CD4-positive, alpha-beta T cell treated with Interleukin-1 beta for 1 hour (primary cell): ENCODE measurements at places on chromosomes 3 and 15.

GRCh38 chr15:50556642-50557371, 10.3 kb upstream of the USP50 start:
- DNase-seq = no peak

DNA sequence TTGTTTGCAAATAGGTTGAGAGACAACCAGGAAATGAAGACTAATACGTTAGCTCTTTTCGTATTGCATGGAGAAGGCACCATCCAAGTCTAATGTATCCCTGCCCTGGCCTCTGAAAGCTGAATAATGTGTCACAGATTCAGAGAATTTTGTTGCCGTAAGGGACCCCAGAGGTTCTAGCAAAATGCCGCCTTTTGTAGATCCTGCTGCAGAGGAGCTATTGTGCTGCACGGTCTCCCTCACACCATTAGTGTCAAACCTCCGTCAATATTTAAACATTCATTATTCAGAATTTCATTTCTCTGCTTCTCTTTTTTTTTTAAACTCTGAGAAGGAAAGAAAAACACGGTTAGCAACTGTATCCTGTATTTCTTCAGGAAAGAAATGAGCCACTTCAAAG, 238.7 kb downstream of the EPHB1 start:
- no peak for DNase-seq

DNA sequence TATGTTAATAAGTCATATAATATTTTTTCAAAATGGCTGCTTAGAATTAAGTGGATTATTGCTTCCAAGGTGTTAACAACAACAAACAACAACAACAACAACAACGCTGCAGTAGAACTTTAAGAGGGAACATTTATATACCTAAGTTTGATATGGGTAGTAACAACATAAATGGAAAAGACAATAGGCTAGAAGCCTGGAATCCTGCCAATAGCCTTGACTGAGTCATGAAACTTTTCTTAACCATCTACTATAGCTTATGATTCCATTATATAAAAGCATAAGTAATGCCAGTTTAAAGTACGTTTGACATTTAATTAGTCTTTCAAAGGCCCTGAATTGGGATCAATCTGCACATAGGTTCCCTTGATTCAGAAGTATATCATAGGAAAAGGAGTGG, 31.2 kb downstream of the SATB1 start:
- DNase-seq = no peak

DNA sequence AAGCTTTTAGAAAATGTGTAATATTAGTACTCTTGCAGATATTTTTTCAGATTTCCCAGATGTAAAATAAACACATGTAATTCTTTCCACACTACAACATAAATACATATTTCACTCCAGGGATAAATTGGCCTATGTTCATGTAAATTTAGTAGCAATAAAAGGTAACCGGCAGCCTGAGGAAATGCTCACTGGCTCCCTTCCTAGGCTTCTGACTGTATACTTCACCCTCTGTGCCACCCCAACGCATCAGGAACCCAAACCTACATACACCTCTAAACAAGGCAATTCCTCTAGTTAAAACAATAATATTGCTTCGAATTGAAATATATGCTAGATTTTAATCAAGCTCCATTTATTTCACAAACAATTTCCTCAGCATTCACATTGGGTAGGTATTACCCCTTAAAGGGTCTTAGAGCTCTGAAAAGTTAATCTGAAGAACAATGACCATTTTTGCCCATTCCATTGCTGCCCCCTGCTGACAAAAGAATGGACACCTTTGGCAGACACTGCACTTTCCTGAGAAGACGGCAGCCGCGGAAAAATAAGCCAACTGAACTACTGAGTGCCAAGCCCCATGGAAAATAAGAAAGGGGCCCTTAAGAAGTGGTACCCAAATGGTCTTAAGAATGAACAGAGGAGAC, 212.5 kb downstream of the OSBPL10 start:
- peak; percentile 62 for DNase-seq

DNA sequence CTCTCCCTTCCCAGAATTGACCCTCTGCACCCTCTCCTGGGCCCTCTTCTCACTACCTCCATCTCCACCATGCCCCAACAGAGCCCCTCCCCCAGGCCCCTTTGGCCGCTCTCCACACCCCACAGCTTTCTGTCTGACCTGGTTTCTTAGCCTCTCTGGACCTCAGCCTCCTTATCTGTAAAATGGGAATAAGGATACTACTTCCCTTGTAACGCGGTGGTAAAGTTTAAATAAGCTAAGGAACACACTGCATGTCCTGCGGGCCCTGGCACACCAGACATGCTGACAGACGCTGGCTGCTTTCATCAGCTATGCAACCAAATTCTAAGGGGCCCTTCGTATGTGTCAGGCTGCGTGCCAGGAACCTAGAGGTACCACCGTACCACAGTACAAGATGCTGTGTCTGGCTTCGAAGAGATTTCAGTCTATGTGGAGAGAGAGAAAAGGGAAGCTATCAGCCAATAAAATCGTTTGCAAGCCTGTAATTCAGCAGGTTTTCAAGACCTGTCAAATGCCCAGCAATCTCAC, 777 bp upstream of the SLC51A start:
- DNase-seq = no peak

- no peak for DNase-seq
Measured at GRCh38 chr3:36457667-36458066, 77.4 kb downstream of the STAC start.

DNA sequence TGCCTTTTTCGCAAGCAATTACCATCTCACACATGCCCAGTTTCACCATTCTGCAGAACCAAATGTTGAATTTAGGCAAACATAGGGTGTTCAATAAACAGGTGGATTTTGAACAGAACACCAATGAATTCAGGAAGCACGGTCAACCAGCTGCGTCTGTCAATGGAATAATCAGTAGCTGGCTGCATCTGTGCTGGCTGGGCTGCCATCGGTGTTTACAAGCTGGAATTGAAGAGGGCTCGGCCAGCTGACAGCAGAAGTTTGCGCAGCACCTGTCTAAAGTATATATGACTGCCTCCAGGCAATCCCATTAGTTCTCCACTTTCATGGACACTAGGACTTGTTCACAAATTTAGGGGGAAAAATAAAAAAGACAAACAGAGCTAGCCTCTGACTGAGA, 996.4 kb upstream of the CFAP20DC start:
- DNase-seq = no peak

GRCh38 chr3:14768182-14768790, 50.5 kb upstream of the FGD5 start:
- DNase-seq = no peak

- no peak for DNase-seq
Measured at GRCh38 chr15:76994496-76994895, 430 bp upstream of the PSTPIP1 start.

- no peak for DNase-seq
Measured at GRCh38 chr3:37885814-37886213, 24.1 kb downstream of the CTDSPL start.

DNA sequence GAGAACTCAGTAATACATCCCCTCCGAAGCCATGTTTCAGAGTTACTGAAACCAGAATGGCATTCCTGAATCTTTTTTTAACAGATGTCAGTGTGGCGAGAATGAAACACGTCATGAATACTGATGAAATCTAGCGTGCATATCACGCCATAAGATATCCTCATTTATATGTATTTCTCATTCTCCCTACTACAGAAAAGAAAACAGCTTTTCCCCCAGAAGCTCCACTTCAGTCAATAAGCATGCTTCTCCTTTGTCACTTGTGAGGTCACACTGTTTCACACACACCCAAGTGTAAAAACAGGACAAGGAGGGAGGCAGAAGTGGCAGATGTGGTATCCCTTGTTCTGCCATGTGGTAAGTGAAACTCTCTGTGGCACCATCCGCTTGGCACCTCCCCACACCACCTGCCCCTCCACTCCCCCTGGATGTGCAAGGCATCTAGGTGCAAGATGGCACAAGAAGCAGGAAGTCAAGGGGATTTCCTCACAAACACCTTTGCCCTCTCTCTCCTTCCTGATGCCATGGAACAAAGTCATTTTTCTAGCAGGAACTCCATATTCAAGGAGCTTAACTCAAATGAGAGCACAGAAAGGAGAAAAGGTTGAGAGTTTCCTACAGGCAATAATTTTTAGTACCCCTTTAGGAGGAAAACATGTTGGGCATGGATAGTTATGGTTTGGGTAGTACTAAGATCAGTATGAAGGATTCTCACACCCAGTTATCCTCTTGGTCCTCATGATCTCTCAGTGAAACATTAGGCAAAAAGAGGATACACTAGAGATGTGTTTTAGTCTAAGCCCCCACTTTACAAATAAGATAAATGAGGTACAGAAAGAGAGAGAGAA, 47.5 kb upstream of the FRMD4B start:
- peak; percentile 2 for DNase-seq

GRCh38 chr15:100438570-100438969, 90.2 kb downstream of the CERS3 start:
- peak; percentile 3 for DNase-seq

- DNase-seq = no peak
Measured at GRCh38 chr3:106367496-106367895, 498.7 kb upstream of the CBLB start.

GRCh38 chr3:45704301-45704943, 15.2 kb downstream of the SACM1L start:
- no peak for DNase-seq

- DNase-seq = no peak
Measured at GRCh38 chr3:58250093-58250707, 12.6 kb downstream of the ABHD6 start.

DNA sequence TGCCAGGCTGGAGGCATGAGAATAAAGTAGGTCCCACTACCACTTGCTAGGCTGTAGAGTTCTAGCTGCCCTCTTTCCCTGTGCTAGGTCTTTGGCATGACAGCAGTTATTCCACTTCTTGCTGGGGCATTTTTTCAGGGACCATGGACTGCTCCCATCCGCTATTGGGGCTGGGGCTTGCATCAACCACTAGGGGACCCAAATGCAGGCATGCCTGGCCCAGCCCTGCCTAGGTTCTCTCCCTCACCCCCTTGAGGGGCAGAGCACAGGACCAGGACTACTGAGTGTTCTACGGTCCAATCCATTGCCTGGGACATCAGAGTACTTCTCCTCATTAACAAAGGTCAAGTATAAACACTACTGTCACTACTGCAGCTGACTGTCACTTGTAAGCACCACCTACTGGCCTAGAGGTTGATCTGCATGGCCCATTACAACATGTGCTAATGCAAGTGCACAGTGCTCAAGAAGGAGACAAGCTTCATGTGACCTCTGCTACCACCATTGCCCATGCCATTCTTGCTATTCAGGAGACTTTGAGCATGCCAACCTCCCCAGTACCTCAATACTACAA, 270.5 kb downstream of the MBNL1 start:
- DNase-seq = no peak

DNA sequence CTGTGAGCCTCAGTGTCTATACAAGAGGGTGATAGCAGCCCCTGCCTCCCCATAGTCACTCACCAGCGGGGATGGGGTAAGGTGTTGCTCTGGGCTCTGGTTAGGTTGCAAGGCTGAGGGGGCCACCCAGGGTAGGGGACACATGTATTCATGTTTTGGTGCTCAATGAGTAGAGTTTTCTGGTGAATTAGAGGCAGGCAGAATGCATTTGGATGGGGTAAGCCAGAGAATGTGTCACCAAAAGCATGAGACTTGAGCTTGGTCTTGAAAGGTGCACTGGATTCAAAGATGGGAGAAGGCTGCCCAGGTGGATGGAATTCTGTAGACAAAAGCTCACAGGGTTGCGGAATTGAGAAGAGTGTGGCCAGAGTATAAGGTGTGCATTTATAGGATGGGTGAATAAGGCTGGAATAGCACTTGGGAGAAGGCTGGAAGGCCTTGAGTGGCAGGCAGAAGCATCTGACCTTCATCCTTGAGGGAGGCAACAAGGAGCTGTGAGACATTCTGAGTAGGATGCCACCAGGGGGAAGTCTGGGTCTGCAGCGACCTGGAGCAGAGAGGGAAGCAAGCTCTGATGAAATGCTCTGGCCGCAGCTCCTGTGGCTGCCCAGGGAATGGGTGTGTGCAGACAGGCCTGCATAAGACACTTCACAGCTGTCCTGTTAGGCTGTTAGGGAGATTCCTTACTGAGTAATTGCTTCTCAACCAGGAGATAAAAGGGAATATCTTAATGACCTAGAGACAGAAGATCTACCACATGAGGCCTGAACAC, 149.6 kb downstream of the CHDH start:
- no peak for DNase-seq

DNA sequence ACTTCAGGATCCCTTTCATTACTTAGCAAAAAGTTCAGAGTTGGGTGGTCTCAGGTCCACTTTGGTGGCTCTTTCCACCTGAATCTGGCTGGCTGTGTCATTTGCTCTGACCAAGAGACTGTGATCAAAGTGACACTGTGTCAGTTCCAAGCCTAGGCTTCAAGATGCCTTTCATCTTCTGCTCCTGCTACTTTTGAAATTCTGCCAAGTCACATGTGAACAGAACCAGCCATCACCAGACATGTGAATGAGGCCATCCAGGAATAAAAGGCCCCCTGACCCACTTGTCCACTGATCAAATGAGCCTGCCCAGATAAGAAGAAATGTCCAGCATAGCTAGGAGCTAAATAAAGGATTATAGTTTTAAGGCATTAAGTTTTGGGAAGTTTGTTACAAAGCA, 132.2 kb downstream of the OSBPL10 start:
- DNase-seq = no peak

DNA sequence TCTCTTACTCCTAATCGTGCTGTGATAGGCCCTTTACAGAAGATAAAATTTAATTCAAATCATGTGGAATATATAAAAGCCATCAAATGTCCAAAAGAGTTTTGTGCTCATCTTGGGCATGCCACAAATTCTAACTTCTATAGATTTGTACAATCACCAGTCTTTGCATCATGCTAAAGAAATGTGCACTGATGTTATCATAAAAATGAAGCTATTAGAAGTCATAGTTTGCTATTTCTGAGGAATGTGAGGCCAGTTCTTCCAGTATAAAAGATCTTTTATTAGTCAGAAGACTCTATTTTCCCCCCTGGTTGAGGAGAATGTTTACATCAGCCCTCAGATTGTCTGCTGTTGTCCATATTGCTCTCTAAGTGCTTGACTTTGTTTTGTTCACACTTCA, 2.1 kb upstream of the ANXA2 start:
- no peak for DNase-seq

GRCh38 chr15:92636908-92637481, 18.6 kb downstream of the FAM174B start:
- no peak for DNase-seq

DNA sequence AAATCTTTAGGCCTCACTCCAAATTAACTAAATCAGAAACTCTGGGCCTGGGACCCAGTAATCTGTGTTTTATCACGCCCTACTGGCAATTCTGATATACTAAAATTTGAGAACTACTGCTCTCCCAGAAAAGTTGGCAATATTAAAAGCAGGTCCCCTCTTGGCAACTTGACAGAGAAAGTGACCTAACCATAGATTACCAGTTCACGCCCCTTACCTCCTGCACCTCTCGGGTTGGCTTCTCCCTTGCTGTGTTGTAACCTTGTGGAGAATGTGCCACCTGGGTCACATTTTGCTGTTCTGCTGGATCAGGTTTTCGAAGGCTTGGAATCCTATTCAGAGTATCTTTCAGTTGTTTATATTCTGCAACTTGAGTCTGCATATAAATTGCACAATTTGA, 59.1 kb downstream of the GOLIM4 start:
- DNase-seq = no peak

- no peak for DNase-seq
Measured at GRCh38 chr3:36211652-36211999, 168.7 kb upstream of the STAC start.

GRCh38 chr3:36679384-36680200, 84.8 kb downstream of the DCLK3 start:
- DNase-seq = no peak
